ENCODE measurements at places on chromosomes 7 and 10.

DNA sequence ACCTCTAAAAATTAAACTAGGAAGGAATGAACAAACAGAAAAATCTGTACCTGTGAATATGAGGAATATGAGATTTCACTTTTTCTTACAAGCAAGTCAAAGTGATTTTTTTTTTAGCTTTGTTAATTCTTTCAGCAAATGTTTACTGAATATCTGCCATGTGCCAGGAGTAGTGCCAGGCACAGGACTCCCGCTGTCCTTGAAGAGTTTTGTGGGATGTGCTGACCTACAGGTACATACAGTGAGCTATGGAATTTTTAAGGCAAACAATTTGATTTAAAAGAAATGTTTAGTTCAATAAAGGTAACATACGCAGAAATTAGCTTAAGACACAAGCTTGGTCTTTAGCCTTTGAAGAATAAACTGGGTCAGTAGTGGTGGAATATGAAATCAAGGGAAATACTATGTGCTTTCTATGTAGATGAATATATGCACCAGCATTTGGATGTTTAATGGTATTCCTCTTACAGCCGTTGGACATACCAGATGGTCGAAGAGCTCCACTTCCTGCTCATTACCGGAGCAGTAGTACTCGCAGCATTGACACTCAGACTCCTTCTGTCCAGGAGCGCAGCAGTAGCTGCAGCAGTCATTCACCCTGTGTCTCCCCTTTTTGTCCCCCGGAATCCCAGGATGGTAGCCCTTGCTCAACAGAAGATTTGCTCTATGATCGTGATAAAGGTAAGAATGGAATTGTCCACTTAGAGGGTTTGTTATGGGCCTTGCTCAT, 102.0 kb downstream of the GLCCI1 start:
- no peak for DNase-seq

- no peak for DNase-seq
These were observed 111.4 kb upstream of the ZEB1 start for GRCh38 chr10:31207636-31208035.

DNA sequence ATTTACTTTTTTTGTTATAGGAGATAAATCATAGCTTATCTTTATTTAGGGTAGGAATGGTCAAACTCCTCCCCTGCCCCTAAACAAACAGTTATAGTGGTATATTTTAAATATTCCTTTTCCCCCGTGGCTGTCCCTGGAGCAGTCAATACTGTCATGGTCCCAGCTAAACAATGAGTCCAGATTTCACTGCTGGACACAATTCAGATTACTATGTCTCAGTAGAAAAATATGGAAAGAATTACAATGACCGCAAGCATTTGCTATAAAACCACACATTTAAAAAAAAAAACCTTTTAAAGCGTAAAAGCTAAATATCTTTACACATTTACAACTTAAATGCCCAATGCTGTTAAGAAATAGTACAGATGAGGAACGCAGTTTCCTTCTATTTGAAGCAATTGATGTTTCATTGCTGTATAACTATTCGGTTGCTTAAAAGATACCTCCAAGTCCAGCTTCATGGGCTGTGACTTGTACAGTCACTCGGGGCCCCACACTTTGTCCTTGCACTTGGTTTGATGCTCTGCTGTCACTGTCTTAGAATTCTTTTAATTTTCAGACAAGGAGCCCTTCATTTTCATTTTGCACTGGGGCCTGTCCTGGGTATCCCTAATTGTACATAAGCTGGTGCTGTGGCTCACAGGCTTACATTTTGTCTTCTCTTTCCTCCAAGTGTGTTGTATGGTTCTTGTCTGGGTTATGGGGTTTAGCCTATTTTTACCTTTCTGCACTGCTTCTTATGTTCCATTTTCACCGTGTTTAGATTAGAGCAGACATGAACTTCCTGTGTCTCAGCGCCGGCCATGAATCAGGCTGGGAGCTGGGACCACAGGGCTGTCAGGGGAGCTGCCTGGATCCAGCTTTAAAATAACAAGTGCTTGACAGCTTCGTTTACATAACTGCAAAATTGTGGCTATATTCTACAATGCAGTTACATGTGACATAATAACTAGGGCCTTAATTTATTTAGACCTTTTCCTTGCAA, 530.2 kb upstream of the FZD8 start:
- DNase-seq: no peak

GRCh38 chr7:47634273-47634672, 52.4 kb upstream of the TNS3 start:
- no peak for DNase-seq

- no peak for DNase-seq
These were observed 16.9 kb downstream of the ZNF92 start for GRCh38 chr7:65390588-65390987.

- DNase-seq: no peak
These were observed 618.6 kb downstream of the ZWINT start for GRCh38 chr10:55742487-55742886.

DNA sequence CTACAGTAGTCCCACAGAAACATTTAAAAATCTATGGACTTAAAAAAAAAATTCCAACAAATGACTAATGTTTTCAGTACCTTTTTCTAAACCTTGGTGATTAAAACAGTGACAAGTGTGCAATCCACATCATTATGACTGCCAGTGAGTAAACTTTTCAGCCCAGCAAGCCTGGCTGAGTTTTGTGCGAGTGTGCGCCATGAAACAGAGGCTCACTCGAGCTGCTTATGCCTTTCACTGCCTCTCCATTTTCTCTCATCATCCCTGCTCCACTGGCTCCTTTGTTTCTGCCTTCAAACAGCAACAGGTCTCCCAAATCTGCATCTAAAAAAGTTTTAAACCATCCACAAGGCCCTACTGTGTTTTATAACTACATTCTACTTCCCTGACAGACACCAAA, 105.8 kb downstream of the USP6NL start:
- no peak for DNase-seq

GRCh38 chr7:130683026-130683425, 3.3 kb downstream of the TSGA13 start:
- no peak for DNase-seq

DNA sequence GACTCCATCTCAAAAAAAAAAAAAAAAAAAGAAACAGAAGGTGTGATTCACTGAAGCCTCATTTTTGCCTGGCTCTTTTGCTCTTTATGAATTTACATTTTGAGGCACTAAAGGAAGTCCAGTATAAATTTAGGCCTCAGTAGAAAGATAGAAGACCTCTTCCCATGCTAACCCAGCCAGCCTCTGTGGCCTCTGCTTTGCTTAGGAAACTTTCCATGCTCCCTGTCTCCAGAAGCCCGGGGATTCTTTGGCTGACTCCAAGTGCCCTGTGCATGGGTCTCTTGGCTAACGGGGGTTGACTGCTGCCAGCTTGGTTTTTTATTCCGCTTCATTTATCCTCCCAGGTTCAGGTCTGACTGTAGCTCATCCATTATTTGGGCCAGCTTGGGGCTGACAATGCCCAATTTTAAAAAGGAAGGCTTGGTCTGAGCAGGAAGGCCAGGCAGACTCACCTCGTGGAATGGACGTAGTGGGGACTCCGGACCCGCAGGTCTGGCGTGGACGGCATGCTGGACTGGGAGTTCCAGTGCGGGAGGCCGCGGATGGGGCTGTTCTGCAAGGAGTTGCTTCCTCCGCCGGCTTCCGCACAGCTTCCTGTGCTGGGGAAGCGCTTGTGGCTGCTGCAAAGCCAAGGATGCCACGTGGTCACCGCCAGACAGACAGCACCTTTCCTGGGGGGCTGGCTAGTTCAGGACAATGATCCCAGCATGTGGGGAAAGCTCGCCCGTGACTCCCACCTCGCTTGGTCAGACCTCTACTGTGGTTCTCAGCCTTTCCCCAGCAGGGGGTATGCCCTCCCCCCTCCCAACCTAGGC, 72.3 kb downstream of the PRPF18 start:
- no peak for DNase-seq
